Activated CD8-positive, alpha-beta T cell treated with anti-CD3 and anti-CD28 coated beads, Interleukin-2, amount 10 ng/mL, durations not matched to agents 7 days and 5 days (primary cell): ENCODE measurements at places on chromosomes 11 and 22.

- H3K27me3 ChIP-seq: peaks cover 75% of the 10 kb centered on the region
- H3K4me3 ChIP-seq: peak overlapping the region; percentile 12
- H3K36me3 ChIP-seq: peaks cover 24% of the 10 kb centered on the region
- H3K27ac ChIP-seq: no peak overlapping the region
- peak; percentile 39 for DNase-seq
These were observed 511 bp downstream of the PKDREJ start for GRCh38 chr22:46262449-46263215.

DNA sequence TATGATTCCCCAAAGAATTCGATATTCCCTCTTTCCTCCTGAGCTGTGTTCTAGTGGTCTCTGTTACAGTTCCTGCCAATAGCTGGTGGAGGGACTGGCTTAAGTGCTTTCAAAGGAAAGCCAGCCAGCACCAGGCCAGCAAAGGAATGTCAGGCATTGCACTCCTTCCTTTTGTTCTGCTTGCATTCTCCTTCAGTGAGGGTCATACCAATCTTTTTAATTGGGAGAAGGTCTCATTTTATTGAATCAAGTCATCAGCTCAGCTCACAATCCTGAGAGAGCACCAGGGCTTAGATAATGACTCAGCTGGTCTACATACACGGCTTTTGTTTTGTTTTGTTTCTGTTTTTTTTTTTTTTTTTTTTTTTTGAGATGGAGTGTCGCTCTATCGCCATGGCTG lies 222.9 kb downstream of the NAV2 start:
- H3K27ac ChIP-seq: no peak overlapping the region
- peaks cover 3% of the 10 kb centered on the region for H3K4me1 ChIP-seq
- H3K4me3 ChIP-seq: no peak overlapping the region
- DNase-seq: no peak
- H3K36me3 ChIP-seq: no peaks in the 10 kb centered on the region
- peaks cover 5% of the 10 kb centered on the region for H3K27me3 ChIP-seq

- DNase-seq: no peak
- H3K27ac ChIP-seq: no peak overlapping the region
- H3K4me3 ChIP-seq: no peak overlapping the region
- peaks cover 7% of the 10 kb centered on the region for H3K4me1 ChIP-seq
- H3K36me3 ChIP-seq: no peaks in the 10 kb centered on the region
These were observed 47.7 kb upstream of the SYT7 start for GRCh38 chr11:61628662-61628970.

DNA sequence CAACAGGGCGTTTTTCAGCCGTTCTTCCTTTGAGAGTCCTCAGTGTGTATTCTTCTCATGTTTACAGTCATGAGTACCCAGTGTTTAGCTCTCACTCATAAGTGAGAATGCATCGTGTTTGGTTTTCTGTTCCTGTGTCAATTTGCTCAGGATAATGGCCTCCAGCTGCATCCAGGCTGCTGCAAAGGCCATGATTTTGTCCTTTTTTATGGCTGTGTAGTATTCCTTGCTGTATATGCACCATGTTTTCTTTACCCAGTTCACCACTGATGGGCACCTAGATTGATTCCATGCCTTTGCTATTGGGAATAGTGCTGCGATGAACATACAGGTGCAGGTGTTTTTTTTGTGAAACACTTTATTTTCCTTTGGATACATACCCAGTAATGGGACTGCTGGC lies 23.5 kb downstream of the B3GAT1 start:
- H3K36me3 ChIP-seq: no peaks in the 10 kb centered on the region
- H3K27me3 ChIP-seq: peaks cover 14% of the 10 kb centered on the region
- no peak overlapping the region for H3K27ac ChIP-seq
- no peak for DNase-seq
- H3K4me3 ChIP-seq: no peak overlapping the region

GRCh38 chr11:12053606-12054361 lies 45.4 kb upstream of the DKK3 start:
- no peak overlapping the region for H3K4me3 ChIP-seq
- H3K27me3 ChIP-seq: no peaks in the 10 kb centered on the region
- H3K4me1 ChIP-seq: peaks cover 6% of the 10 kb centered on the region
- no peaks in the 10 kb centered on the region for H3K36me3 ChIP-seq
- no peak overlapping the region for H3K27ac ChIP-seq
- no peak for DNase-seq

DNA sequence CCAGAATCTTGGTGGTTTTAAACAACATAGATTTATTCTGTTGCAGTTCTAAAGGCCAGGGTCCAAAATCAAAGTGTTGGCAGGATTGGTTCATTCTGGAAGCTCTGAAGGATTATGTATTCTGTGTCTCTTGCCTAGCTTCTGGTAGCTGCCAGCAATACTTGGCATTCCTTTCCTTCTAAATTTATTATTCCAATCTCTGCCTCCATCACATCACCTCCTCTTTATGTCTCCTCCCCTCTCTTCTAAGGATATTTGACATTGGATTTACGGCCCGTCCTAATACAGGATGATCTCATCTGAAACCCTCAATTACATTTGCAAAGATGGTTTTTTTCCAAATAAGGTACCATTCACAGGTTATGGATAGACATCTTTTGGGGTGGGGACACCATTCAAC lies 186.5 kb downstream of the SBF2 start:
- no peaks in the 10 kb centered on the region for H3K4me1 ChIP-seq
- DNase-seq: no peak
- H3K27ac ChIP-seq: no peak overlapping the region

- no peak overlapping the region for H3K27ac ChIP-seq
- no peaks in the 10 kb centered on the region for H3K27me3 ChIP-seq
- DNase-seq: no peak
- no peak overlapping the region for H3K4me3 ChIP-seq
These were observed 19.9 kb downstream of the ACO2 start for GRCh38 chr22:41488596-41489385.

DNA sequence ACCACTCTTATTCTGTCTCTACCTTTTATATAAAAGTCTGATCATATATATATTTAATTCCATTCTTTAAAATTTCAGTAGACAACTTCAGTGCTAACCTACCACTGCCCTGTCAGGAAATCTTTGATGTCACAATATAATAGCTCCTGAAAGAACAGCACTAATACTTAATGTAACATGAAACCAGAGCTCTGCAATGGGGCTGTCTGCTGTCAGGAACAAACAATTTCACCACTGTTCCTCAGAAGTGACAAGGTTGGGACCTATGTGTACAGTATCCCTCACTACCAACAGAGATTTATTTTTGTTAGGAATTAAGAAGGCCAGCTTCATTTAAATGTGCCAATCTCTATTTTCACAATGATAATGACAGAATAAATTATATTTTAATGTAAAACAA lies 165.5 kb upstream of the C11orf58 start:
- H3K27me3 ChIP-seq: no peaks in the 10 kb centered on the region
- no peak overlapping the region for H3K4me3 ChIP-seq
- H3K4me1 ChIP-seq: no peaks in the 10 kb centered on the region
- H3K27ac ChIP-seq: no peak overlapping the region
- no peak for DNase-seq

DNA sequence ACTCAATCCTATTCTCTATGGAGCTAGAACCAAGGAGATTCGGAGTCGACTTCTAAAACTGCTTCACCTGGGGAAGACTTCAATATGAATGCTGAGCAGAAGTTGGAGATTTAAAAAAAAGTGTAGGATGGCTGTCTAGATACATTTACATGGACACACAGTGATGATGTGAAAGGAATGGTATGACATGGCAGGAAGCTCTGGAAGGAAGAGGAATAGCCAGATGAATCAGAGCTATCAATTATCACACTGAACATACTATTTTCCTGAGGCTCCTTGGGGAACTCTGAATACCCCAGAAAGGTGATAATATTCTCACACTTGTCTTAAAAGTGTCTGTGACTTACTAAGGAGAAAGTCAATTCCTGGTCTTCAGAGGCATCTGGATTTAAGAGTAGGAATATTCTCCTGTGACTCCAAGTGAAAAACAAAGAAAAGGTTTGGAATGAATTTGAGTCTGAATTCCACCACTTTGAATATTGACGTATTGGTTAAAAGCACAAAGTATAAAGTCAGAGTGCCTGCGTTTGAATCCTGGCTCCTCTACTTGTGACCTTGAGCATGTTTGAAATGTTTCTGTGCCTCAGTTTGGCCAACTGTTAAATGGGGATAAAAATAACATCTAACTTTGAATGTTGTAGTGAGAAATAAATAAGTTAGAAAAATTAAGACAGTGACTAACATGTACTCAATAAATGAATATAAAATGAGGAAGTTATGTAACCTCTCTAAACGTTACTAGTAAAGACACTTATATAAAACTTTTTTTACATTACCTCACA lies 1.3 kb downstream of the OR52D1 start:
- H3K27me3 ChIP-seq: peaks cover 11% of the 10 kb centered on the region
- H3K27ac ChIP-seq: no peak overlapping the region
- DNase-seq: no peak
- no peak overlapping the region for H3K4me3 ChIP-seq
- H3K4me1 ChIP-seq: no peaks in the 10 kb centered on the region

GRCh38 chr11:2271077-2271326 lies 614 bp upstream of the ASCL2 start:
- H3K27me3 ChIP-seq: peaks cover 32% of the 10 kb centered on the region
- H3K36me3 ChIP-seq: no peaks in the 10 kb centered on the region
- H3K4me1 ChIP-seq: peaks cover 28% of the 10 kb centered on the region
- no peak overlapping the region for H3K4me3 ChIP-seq

GRCh38 chr22:22847241-22847640 lies 40.4 kb upstream of the IGLL5 start:
- peaks cover 5% of the 10 kb centered on the region for H3K4me1 ChIP-seq
- H3K4me3 ChIP-seq: no peak overlapping the region
- H3K36me3 ChIP-seq: no peaks in the 10 kb centered on the region

DNA sequence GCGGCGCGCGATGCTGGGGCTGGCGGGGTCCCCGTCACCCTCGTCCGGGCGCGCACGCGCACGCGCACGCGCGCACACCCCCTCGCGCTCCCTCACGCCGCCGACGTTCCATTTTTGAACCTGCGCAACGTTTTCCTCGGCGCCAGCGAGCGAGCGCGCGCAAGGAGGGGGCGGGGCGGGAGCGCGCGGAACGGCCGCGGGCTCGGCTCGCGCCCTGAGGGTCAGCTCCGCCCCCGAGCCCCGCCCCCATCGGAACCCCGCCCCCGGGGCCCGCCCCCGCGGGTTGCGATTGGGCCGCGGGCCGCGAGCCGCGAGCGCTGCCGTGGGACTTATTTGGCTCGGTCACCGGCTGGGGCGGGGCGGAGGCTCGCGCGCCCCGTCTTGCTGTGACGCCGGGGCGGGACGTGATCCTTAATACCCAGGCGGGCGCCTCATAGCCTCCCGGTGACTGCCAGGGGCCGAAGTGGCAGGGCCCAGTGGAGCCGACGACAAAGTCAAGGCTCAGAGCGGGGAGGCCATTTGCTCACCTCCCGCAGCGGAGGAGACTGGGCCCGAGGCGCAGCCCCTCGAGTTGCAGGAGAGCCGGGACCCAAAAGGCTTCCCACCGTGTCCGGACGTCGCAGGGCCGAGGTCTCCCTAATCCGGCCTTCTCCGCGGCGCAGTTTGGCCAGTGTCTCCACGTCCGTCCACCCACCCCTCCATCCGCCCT lies at the start of gene CBX7:
Gene CBX7, minus strand, starts transcription at position 170 of the 709 bp plus-strand sequence. CDS start 236 bp downstream, outside the sequence.
- H3K36me3 ChIP-seq: peaks cover 6% of the 10 kb centered on the region
- peak; percentile 93 for DNase-seq
- peak within 1 kb of the TSS; percentile 79 for H3K4me3 ChIP-seq
- H3K4me1 ChIP-seq: peaks cover 34% of the 10 kb centered on the region
- H3K27me3 ChIP-seq: peaks cover 19% of the 10 kb centered on the region
- peak within 1 kb of the TSS; percentile 77 for H3K27ac ChIP-seq
